ENCODE measurements at places on chromosomes 5 and 9. TPM values are rescaled to one million over a fixed set of nuclear protein-coding genes. Genes with fewer than 3 reads are reported as not detected.
A peak's percentile ranks its signal among the peaks of the same experiment; 100 is the strongest.

DNA sequence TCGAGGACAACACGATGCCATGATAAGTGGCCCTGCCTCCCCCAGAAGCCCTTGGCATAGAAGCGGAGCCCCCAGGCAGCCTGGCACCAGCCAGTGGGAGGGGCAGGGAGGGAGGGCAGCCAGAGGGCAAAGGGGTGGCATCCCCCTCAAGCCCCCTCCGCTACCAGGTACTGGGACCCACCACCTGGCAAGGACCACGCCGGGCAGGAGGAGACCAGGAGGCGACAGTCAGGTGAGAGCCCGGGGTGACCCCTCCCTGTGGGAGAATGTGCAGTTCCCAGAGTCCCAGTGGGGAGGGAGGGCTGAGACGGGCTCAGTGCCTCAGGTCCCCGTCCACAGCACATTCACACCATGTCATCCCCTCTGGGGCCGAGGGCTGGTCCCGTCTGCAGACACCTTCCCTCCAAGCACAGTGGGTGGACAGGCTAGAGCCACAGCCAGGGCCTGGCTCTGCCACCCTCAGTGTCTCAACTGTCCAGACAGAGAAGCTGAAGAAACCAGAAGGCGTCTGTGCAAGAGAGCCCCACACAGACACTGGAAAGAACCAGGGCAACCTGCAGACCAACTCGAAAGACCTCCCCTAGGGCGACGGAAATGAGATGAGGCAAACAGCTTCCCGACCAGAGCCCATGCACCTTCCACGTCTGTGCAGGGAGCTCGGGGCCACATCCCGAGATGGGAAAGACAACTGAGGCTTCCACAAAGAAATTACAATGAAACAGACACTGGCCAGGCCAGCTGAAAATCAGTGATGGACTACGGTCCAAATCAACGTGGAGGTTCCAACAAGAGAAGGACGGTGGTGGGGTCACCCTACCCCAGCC, 11.1 kb downstream of the BRD3 start:
- no peak overlapping the region for H3K27ac ChIP-seq
- H3K27me3 ChIP-seq = no peaks in the 10 kb centered on the region
- no peak overlapping the region for H3K4me3 ChIP-seq
- no peak for DNase-seq
- peaks cover 51% of the 10 kb centered on the region for H3K4me1 ChIP-seq

- no peak overlapping the region for H3K4me3 ChIP-seq
- H3K27me3 ChIP-seq = peaks cover 13% of the 10 kb centered on the region
- peaks cover 11% of the 10 kb centered on the region for H3K4me1 ChIP-seq
- DNase-seq = no peak
Observed at GRCh38 chr5:154642499-154643245, 112.5 kb upstream of the LARP1 start.

- no peak overlapping the region for H3K27ac ChIP-seq
- no peak for DNase-seq
- H3K4me3 ChIP-seq = no peak overlapping the region
- no peaks in the 10 kb centered on the region for H3K27me3 ChIP-seq
- H3K4me1 ChIP-seq = no peaks in the 10 kb centered on the region
Observed at GRCh38 chr9:13956107-13956506, 357.8 kb downstream of the NFIB start.

- no peak overlapping the region for H3K27ac ChIP-seq
- no peaks in the 10 kb centered on the region for H3K36me3 ChIP-seq
- H3K27me3 ChIP-seq = no peaks in the 10 kb centered on the region
- no peak for DNase-seq
- no peak overlapping the region for H3K4me3 ChIP-seq
- no peaks in the 10 kb centered on the region for H3K4me1 ChIP-seq
Observed at GRCh38 chr5:124932791-124933600, 186.6 kb upstream of the ZNF608 start.

- no peak for DNase-seq
- H3K27ac ChIP-seq = no peak overlapping the region
- H3K4me1 ChIP-seq = peaks cover 29% of the 10 kb centered on the region
- no peak overlapping the region for H3K4me3 ChIP-seq
Observed at GRCh38 chr5:116577064-116577788, 2.6 kb upstream of the SEMA6A start.

DNA sequence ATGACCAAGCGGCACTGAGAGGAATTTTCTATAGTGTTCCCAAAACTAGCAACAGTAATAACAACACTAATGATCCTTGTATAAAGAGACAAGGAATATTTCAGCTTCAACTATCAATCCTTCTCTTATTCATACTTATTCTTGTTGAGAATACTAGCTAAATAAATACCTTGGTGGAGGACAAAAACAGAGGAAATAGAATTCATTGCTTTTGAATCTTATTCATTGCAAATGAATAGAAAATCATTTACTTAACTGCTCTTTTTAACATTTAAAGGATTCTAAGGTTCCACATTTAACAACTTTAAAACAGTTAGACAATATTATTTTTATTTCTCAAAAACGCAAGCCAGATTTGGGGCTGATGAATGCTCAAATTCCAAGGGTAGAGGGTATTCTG, 22.4 kb downstream of the SKIC3 start:
- H3K27ac ChIP-seq = no peak overlapping the region
- peaks cover 78% of the 10 kb centered on the region for H3K36me3 ChIP-seq
- no peak overlapping the region for H3K4me3 ChIP-seq
- no peaks in the 10 kb centered on the region for H3K27me3 ChIP-seq

GRCh38 chr5:170254056-170254455, 21.3 kb downstream of the C5orf58 start:
- peaks cover 100% of the 10 kb centered on the region for H3K36me3 ChIP-seq
- H3K4me1 ChIP-seq = peaks cover 22% of the 10 kb centered on the region
- DNase-seq = peak; percentile 79
- H3K27me3 ChIP-seq = no peaks in the 10 kb centered on the region
- no peak overlapping the region for H3K4me3 ChIP-seq
- peak overlapping the region; percentile 1 for H3K27ac ChIP-seq

- H3K36me3 ChIP-seq = no peaks in the 10 kb centered on the region
- H3K4me1 ChIP-seq = peaks cover 5% of the 10 kb centered on the region
- no peak for DNase-seq
- no peak overlapping the region for H3K4me3 ChIP-seq
- H3K27me3 ChIP-seq = no peaks in the 10 kb centered on the region
- H3K27ac ChIP-seq = no peak overlapping the region
Observed at GRCh38 chr5:1119312-1119831, 7.5 kb upstream of the SLC12A7 start.

CDH18 gene
- not detected for total RNA-seq

LHFPL2 gene
- total RNA-seq = 0.25 TPM

All from CD4-positive, alpha-beta T cell (primary cell).